ENCODE measurements at places on chromosomes 2 and 18. TPM values are rescaled to one million over a fixed set of nuclear protein-coding genes. Genes with fewer than 3 reads are reported as not detected.

Gene TRABD2A
- polyA plus RNA-seq = 0.36 TPM

Gene IL1F10
- not detected for polyA plus RNA-seq

Gene CFAP221
- 28.5 TPM for polyA plus RNA-seq

Gene CD8A
- 0.20 TPM for polyA plus RNA-seq

Gene PLCL1
- 16.4 TPM for polyA plus RNA-seq

Gene KANSL1L
- polyA plus RNA-seq = 61.6 TPM

Gene IFT172
- polyA plus RNA-seq = 41.1 TPM

Gene SNORC
- 1.3 TPM for polyA plus RNA-seq

All from right renal pelvis (tissue), 4 donors.